Head of caudate nucleus (tissue), 42 donors: ENCODE measurements at places on chromosomes 16 and 17.

DNA sequence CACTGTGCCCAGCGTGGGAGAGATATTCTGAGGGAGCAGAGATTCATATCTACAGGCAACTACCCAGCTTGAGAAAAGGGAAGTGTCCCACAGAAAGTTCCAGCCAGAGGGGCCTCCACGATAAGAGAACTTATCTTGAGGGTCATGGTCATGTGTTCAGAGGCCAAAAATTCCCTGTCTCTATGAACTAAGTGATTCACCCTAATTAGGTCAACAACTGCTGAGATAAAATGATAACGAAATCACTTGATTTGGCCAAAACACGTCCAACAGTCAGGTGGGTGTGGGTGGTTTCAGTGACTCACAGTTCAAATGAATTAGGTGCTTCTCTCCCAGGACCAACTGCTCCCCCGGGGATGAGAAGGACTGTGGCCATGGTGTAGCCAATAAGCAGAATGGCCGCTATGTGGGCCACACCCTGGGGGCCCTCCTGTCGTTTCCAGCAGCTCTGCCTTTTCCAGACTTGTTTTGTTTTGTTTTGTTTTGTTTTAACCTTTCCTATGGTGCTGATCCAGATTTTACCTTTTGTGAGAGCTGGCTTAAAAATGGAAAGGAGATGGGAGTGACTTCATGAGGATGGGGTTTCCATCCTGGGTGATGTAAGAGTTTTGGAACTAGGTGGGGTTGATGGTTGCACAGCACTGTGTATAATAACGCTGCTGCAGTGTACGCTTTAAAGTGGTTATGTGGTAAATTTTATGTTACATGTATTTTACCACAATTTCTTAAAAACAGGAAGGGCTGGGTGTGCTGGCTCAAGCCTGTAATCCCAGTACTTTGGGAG is 8.7 kb downstream of the DNAI2 start:
- DNase-seq, result no peak

DNA sequence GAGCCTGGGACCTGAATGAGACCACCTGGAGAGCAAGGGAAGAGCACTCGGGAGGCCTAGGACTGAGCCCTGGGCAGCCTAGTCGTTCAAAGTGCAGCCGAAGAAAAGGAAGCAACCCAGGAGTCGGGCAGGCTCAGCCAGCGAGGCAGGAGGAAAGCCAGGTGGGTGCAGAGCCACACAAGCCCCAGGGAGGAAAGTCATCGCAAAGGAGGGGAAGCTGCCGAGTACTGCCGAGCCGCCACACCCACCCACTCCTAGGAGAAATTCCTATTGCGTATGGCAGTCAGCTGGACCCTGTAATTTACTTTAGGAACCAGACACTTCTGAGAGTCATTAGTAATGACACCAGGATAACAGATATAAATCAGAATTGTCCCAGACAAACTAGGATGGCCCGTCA is 187.6 kb downstream of the KATNIP start:
- no peak for DNase-seq

DNA sequence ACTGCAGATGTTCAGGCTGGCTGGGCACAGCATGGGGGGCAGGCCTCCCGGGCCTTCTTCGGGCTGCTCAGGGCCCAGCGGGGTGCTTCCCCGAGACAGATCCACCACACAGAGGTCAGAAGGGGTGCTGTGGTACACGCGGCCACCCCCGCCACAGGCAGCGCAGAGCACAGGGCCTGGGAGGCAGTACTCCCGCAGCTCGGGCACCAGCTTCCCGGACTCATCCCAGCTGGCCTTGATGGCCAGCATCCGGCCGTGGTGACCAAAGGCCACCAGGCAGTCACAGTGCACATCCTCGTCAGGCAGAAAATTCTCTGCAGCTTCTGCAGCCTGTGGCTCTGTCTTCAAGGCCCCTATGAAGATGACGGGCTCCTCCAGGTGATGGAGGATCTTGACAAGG is 1.9 kb downstream of the FAAP100 start:
- no peak for DNase-seq

GRCh38 chr17:76816590-76817135 is 51.5 kb upstream of the MGAT5B start:
- DNase-seq, result peak; percentile 76

- DNase-seq, result no peak
Observed at GRCh38 chr16:76268824-76269223, 8.4 kb upstream of the CNTNAP4 start.

- no peak for DNase-seq
Observed at GRCh38 chr16:82119405-82119804, 50.6 kb downstream of the MPHOSPH6 start.

DNA sequence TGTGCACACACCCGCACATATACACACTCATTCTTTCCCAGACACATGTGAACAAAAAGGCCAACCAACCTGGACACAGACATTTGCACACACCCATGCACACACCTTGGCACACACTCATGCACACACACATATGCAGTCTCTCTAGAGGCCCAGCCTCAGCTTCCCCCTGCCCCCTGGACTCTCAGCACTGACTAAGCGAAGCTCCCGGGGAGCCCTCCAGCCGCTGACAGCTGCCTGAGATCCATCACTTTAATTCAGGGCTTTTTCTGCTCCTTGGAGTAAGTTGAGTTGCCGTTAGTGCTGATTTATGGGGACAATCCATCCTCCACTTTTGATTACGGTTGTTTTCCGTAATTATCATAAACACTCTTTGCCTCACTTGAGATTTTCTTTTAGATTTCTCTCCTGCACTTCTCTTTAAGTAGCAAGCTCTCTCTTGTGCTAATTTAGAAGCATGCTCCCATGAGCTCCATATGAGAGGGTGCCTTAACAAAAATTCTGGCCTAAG is 158.6 kb upstream of the CDC42EP4 start:
- DNase-seq, result no peak

DNA sequence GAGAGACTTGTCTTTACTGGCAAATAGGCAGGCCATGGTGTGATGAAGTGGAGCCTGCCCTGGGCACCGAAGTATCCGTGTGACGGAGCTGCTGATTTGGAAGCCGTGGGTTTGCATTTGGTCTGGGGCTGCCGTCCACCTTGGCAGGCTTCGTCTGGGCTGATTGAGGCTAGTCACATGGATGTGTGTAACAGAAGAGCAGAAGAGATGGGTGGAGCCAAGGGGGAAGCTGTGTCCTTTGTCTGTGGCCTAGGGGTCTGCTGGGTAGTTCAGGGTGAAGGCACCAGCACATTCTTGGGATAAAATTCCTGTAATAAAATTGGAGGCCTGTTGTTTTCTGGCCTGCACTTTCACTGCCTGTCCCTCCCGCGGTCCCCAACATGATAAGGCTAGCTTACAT is 106.1 kb downstream of the AATF start:
- DNase-seq, result no peak

DNA sequence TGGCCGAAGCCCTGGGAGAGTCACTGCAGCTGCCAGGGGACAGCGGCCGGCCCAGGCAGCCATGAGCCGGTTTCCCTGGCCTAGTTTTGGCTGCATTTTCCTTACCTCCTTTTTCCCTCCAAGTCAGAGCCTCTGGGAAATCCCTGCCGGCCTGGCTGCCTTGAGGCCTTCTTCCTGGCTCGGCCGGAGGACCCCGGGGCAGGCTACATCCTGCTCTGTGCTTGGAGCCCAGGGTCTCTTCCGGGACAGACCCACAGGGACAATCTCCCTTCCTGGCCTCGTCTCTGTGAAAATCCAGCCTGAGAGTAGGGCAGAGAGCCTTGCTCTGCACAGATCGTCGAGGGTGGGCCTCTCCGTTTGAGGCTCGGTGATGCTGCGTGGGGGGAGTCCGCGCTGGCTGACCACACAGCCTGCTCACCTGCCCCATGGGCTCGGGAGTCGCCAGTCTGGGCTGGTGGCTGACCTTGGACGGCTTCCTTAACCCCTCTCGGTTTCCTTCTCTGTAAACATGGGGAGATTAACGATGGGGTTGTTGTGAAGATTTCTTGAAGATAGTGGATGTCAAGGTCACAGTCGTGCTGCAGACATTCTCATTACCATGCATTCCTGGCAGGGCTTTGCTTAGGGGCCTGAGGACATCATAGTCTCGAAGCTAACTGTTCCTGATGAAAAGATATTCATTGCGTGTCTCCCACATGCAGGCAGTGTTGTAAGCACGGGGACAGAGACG is 34.8 kb upstream of the CIBAR2 start:
- no peak for DNase-seq

DNA sequence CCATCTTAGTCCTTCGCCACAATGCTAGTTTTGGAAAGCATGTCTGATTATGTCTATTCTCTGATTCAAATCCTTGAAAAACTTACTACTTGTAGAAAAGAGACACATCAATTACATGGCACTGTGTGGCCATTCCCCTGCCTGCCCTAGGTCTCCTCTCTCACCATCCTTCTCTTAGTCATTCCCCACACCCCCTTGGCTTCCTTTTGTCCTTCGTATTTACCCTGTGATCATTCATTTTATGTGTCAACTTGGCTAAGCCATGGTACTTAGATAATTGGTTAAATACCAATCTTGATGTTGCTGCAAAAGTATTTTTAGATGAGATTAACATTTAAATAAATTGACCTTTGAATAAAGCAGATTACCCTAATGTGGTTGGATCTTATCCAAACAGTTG is 122.9 kb upstream of the CDH11 start:
- DNase-seq, result no peak

- DNase-seq, result no peak
Observed at GRCh38 chr16:88316941-88317612, 65.7 kb upstream of the ZNF469 start.

- no peak for DNase-seq
Observed at GRCh38 chr17:79874329-79874981, 35.2 kb upstream of the CBX4 start.

DNA sequence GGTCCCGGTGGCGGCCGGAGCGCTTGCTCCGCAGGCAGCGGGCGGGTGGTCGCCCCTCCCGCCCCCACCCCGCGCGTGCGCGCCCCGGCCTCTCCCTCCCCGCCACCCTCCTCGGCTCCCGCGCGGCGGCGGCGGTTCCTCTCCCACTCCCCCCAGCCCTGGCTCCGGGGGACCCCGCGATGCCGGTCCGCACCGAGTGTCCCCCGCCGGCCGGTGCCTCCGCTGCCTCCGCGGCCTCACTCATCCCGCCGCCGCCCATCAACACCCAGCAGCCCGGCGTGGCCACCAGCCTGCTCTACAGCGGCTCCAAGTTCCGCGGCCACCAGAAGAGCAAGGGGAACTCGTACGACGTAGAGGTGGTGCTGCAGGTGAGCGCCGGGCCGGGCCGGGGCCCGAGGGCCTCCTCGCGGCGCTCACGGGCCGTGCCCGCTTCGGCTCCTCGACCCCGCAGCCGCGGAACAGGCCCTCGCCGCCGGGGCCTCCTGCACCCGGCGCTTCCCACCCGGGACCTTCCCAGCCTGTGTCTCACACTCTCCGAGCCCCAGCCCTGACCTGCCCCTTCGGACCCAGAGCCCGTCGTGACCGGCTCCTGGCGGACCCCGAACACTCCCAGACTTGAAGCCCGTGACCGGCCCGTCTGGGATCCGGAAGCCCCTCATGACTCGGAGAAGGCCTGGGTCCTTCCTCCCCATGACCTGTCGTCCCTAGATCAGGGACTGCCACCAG is 490 bp downstream of the GID4 start:
- DNase-seq, result no peak

- DNase-seq, result no peak
Observed at GRCh38 chr16:24491731-24492130, 47.6 kb upstream of the RBBP6 start.

DNA sequence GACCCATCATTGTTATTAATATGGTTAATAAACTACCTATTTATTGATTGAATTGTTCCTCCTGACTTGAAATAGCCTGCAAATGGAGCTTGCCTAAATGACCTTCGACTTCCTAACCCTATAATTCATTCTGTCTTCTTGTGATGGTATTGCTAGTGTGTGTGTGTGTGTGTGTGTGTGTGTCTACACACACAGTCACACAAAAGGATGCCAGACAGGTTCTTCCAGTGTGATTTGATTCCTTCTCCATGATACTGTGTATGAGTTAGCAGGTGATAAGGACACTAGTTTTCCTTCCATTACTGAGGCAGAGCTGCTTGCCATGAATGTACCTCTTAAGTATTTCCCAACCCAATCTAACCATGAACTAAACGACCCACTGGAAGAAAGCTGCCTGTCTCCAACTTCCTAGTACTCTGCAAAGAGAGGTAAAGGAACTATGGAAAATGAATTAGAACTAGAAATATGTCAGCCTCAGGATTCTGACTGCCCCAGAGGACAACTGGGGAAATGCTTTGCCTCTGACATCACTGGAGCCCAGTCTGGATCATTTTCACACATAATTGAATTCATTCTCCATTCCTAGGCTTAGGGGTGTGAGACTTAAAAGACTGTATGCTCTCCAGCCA is 3.5 kb upstream of the CDC6 start:
- DNase-seq, result no peak

- no peak for DNase-seq
Observed at GRCh38 chr16:73669535-73670274, 621.8 kb upstream of the ZFHX3 start.

DNA sequence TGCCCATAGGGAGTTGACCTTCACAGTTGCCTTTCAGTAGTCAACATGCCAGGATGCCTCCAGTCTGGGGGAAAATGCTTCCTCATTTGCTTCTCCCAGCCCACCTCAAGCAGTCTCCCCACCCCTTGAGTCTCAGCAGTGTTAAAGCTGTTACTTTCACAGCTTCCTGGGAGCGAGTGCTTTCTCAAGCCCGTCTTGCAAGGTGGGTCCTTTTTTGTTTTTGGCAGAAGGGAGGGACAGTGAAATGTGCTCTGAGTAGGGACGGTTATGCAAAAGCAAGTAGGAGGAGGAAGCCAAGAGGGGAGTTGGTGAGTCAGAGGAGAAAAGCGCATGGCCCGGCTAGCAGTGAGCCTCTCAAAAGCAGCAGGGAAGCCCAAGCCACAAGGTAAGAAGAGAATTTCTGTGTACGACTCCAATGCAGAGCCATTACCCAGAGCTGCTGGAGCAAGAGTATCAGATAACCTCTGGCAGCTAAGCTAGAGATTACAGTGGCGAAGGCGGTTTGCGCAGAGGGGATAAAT is at the start of gene CHST4:
CHST4 (plus strand) TSS at position 316 of the 521 bp plus-strand sequence. CDS start 10,252 bp downstream, outside the sequence.
- no peak for DNase-seq

- peak; percentile 24 for DNase-seq
Observed at GRCh38 chr17:30921544-30922196, at the start of gene ADAP2. TSS of gene ADAP2 (plus strand) at chr17:30921945. CDS start at chr17:30922015, 70 bp downstream.

GRCh38 chr16:3950343-3951193 is 70.1 kb upstream of the CREBBP start:
- no peak for DNase-seq

GRCh38 chr16:56607109-56607618 is 1.2 kb upstream of the MT2A start:
- no peak for DNase-seq

- no peak for DNase-seq
Observed at GRCh38 chr17:50210240-50211225, 9.1 kb upstream of the COL1A1 start.

- DNase-seq, result peak; percentile 59
Observed at GRCh38 chr17:55238931-55239297, 25.8 kb upstream of the HLF start.
